Occipital lobe (tissue), 3 donors: ENCODE measurements at places on chromosomes 1 and 21. TPM values are rescaled to one million over a fixed set of nuclear protein-coding genes. Genes with fewer than 3 reads are reported as not detected.

The KIF21B gene
- total RNA-seq, result 165 TPM

The GBP6 gene
- 0.47 TPM for total RNA-seq

The TNFRSF4 gene
- total RNA-seq, result not detected

The PRRX1 gene
- 5.5 TPM for total RNA-seq

The NR1I3 gene
- total RNA-seq, result 0.47 TPM

The MUL1 gene
- 17.5 TPM for total RNA-seq

The MIA3 gene
- total RNA-seq, result 54.0 TPM

The HTR6 gene
- total RNA-seq, result 0.16 TPM

The PLA2G2F gene
- not detected for total RNA-seq

The AMY1C gene
- total RNA-seq, result not detected

The CCDC27 gene
- total RNA-seq, result not detected

The PGLYRP4 gene
- not detected for total RNA-seq

The SCNM1 gene
- total RNA-seq, result 35.6 TPM

The GCSAML gene
- total RNA-seq, result under 0.01 TPM

The SPRR2F gene
- not detected for total RNA-seq

The DCST1 gene
- not detected for total RNA-seq

The ACTA1 gene
- total RNA-seq, result 1.7 TPM

The GABPB2 gene
- total RNA-seq, result 12.6 TPM

The CYYR1 gene
- total RNA-seq, result 2.3 TPM

The KLF17 gene
- 0.31 TPM for total RNA-seq

The PLCH2 gene
- 4.2 TPM for total RNA-seq

The EDN2 gene
- total RNA-seq, result not detected

The CR1L gene
- total RNA-seq, result 0.16 TPM

The TRNP1 gene
- total RNA-seq, result 16.4 TPM

The DDR2 gene
- 7.5 TPM for total RNA-seq

The PLK3 gene
- total RNA-seq, result 10.0 TPM

The SLAMF1 gene
- not detected for total RNA-seq

The C8B gene
- total RNA-seq, result not detected

The CFHR1 gene
- total RNA-seq, result 0.94 TPM

The KHDRBS1 gene
- total RNA-seq, result 87.2 TPM

The TLR5 gene
- 1.7 TPM for total RNA-seq

The MACO1 gene
- total RNA-seq, result 93.7 TPM
